ENCODE measurements at places on chromosomes 4 and X.
A peak's percentile ranks its signal among the peaks of the same experiment; 100 is the strongest.

- DNase-seq = no peak
Measured at GRCh38 chrX:151713849-151714248, 2.0 kb upstream of the FATE1 start.

DNA sequence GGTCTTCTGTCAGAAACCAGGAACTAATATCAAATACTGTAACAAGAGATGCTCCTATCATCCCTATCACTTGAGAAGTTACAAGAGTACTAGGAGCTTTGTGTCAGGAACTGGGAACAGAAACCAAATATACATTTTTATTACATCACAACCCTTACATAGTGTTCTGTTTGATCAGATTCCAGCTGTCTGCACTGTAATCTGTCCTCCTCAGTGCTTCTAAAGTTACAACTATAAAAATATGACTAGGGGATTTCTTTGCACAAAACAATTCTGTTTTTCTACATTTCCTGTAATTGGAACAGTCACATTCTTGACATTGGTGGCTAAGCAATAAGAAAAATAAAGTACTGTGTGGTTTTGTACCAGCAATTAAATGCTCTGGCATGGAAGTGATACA is 686.0 kb downstream of the PDHA2 start:
- no peak for DNase-seq

- no peak for DNase-seq
Measured at GRCh38 chrX:345020-345925, 26.7 kb upstream of the GTPBP6 start.

DNA sequence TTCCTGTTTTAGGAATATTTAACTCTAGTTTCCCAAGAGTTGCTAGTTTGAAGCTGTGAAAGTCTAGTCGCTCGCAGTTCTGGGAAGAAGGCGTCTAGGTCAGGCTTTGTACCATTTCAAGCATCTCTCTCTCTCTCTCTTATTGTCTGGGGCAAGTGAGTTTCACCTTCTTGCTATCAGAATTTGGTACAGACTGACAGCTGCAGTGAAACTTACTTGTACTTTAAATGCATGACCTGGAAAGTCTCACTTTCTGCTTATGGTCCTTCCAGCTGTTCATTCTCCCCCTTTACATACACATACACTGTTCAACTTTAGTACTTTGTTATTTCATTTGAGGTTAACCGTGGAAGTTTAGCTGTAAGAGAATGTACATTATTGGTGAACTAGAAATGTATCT is 4.4 kb downstream of the FRMPD4 start:
- no peak for DNase-seq

DNA sequence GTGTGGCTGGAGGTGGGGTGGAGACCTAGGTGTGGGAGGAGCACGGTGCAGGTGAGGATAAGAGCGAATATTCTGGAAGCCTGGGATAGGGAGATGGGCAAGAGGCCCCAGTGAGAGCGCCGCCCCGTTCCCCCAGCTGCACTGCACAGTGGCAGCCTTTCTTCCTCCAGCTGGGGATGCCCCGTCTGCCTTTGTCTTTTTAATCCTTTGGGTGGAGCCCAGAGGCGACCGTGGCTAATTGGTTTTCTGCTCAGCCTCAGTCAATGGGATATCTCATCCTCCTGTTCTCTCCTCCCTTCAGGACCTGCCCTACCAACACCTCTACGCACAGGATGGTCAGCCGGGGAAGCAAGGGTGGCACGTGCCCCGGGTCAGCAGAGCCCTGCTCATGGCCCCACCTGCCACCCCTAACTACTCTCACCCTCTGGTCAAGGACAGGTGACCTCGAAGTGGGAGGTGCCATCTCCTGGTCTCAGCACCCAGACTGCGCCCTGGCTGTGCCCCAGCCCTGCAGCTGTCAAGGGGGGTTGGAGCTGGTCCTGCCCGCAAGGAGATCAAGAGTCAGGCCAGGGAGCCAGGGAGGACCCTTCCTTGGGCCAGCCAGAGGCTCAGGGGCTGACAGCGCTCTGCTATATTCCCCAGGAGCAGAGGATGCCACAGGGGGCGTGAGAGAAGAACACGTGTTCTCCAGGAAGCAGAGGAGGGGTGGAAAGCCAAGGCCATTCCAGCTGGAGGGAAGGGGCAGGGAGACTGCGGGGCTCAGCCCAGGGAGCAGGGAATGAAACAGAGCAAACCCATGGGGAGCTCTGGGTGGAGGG is 64.0 kb downstream of the ADRA2C start:
- no peak for DNase-seq

DNA sequence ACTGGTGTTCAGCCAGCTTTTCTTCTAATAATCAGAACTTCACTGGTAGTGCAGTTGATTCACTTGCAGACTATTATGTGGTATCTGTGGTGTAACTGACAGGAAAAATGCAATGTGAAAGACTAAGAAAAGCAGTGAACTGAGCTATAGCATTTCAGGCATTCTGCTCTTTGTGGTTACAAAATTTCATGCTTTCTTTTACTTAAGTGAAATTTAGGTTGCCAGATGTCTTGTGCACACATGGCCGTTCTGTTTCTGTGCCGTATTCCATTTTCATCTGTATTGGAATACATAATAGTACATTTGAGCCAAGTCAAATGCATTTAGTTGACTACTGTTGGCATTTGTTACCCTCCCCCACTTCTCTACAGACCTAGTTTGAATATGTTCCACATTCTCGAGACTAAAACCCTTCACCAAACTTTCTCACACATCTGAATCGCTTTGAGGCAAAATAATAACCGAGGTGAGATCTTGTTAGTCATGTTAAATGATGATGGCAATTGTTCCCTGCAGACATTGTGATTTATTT is 8.2 kb downstream of the RTL3 start:
- peak; percentile 85 for DNase-seq

GRCh38 chr4:60562334-60562733 is 637.8 kb upstream of the ADGRL3 start:
- no peak for DNase-seq

DNA sequence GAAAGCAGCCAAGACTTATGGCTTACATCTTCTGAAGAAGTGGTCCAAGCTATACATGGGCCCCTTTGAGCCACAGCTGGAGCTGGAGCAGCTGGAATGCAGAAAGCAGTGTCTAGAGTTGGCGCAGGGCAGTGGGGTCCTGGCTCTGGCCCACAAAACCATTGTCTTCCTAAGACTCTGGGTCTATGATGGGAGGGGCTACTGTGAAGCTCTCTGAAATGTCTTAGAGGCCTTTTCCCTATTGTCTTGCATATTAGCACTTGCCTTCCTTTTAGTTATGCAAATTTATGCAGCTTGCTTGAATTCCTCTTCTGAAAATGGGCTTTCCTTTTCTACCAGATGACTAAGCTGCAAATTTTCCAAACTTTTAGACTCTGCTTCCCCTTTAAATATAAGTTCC is 15.3 kb downstream of the NPY1R start:
- DNase-seq = no peak

GRCh38 chr4:178356725-178357124 is 914.5 kb upstream of the AGA start:
- DNase-seq = no peak

GRCh38 chr4:165855191-165855590 is 17.8 kb upstream of the TLL1 start:
- DNase-seq = no peak

- DNase-seq = no peak
Measured at GRCh38 chr4:27358269-27358668, 497.6 kb downstream of the STIM2 start.

GRCh38 chrX:13520936-13521335 is 48.5 kb upstream of the EGFL6 start:
- peak; percentile 67 for DNase-seq

DNA sequence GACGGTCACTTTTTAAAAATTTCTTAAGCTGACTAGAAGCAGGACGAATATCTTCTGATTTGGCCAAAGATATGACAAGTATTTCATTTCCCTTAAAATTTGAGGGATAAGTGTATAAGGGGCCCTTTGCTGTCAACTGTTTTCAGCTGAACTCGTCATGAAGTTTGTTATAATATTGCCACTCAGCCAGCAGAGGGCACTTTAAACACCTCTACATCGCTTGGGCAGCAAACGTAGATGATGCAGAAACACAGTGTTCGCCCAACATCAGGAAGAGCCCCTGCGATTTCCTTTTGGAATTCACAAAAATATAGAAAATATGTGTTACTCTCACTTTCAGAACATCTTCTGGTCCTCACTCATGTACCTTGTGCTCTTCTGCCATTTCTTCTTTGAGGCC is 435.7 kb upstream of the FMR1 start:
- no peak for DNase-seq

DNA sequence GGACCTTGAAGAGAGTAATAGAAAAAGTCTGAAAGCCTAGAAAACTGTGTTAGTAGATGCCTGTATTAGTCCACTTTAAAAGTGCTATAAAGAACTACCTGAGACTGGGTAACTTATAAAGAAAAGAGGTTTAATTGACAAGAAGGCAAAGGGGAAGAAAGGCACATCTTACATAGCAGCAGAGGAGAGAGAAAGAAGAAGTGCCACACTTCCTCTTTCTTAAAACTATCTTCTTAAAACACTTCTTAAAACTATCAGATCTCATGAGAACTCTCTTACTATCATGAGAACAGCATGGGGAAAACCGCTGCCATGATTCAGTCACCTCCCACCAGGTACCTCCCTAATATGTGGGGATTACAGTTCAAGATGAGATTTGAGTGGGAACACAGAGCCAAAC is 18.8 kb upstream of the COL25A1 start:
- no peak for DNase-seq

DNA sequence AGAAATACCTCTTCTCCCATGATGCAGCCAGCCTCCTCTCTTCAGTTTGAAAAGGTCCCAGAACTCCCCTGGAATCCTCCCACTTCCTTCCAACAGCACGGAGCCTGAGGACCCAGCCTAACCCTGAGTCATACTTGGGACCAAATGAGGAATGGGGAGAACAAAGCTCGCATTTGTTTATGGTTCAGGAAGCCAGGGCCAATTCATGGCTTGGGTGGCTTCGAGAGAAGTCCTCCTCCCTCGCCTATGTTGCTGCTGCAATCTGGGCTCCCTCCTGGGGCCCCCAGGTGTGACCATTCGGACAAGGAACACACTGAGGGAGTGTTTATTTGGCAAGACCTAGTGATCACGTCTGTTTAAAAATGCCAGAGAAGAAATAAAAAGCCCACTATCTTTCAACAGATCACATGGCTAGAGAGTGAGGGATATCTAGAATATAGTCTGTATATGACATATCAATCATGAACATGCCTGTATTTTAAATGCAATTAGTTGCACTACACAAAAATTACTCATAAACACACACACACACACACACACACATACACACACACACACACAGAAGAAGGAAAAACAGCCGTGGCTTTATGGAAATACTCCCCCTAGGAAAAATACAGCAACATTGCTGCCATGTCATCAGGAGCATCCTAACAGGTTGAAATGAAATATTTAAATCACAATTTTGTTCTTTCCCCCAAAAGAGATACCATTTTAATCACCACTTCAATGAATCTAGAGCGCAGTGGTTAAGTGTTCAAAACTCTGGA is 155.7 kb upstream of the MAP3K15 start:
- peak; percentile 84 for DNase-seq

DNA sequence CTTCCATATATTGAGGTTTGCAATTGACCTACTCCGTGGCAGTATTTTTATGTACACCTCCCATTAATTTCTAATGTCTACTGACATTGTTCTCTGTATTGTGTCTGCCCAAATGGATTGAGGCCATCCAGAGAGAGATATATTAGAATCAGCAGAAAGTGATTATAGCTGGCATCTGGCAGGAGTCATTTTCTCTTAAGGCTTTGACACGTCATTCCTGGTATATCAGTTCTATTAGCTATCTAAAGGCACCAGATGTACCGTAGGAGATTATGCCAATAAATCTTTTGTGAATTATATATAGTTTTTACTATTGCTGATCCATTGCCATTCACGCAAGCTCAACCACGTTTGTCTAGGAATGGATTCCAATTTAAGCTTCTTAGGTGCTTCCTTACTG is 1026.4 kb upstream of the IGFBP7 start:
- DNase-seq = no peak

- no peak for DNase-seq
Measured at GRCh38 chr4:42715807-42716482, 59.0 kb upstream of the ATP8A1 start.

- DNase-seq = no peak
Measured at GRCh38 chrX:19121466-19121865, 802 bp downstream of the ADGRG2 start.

DNA sequence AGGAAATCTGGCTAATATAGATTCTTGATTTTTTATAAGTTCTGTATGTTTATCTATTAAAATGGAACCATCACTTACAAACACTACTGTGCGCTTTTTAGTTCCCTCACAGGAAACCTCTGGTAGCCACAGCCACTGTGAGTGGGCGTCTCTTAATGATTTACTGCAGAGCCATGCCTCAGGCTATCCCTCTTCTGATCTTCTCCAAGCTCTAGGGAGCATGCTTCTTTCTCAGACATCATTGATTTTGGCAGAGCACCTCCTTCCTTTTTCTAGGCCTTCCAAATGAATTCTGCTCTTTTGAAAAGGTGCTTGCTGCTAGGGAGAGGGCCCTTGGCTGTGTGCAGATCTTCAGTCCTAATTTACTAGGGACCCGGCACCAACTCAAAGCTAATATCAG is 61.1 kb upstream of the STS start:
- DNase-seq = no peak

DNA sequence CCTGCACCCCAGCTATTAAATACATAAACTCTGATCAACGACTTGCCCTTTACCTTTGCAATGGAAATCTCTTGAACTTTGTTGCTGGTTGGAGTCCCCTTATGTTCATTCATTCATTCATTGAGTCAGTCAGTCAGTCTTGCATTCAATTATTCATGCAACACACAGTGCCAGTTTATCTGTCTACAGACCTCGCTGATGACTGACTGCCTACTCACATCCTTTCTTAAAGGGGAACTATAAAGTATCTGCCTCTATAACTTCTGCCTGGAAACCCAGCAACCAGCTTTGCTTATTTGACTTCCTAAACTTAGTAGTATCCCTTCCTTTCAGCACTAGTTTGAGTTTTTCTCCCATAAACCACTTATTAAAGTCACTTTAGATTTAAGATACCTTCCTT is 620.8 kb upstream of the ADGRL3 start:
- DNase-seq = no peak

GRCh38 chr4:73763877-73764276 is 23.5 kb downstream of the CXCL8 start:
- no peak for DNase-seq

- DNase-seq = no peak
Measured at GRCh38 chr4:8221985-8222384, 22.9 kb downstream of the SH3TC1 start.

DNA sequence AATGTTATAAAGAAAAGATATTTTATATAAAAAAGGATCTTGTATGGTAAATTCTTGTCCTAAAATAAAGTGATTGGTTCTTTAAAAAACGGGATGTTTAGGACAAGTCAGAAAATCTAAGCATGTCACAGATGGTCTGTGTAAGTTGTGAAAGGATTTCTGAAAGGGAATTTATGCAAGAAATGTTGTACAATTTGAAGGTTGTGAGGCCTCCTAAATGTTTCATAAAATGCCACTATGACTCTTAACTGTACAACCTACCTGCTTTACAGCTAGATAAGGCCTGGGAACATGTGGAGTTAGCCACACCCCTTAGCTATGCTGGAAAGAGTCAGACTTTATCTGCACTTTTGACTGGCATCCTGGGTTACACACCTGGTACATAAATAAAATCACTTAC is 951.5 kb upstream of the POU3F4 start:
- DNase-seq = no peak

GRCh38 chr4:83378419-83378818 is 43.8 kb upstream of the HPSE start:
- DNase-seq = no peak
